ENCODE measurements at places on chromosomes 16 and 17.

DNA sequence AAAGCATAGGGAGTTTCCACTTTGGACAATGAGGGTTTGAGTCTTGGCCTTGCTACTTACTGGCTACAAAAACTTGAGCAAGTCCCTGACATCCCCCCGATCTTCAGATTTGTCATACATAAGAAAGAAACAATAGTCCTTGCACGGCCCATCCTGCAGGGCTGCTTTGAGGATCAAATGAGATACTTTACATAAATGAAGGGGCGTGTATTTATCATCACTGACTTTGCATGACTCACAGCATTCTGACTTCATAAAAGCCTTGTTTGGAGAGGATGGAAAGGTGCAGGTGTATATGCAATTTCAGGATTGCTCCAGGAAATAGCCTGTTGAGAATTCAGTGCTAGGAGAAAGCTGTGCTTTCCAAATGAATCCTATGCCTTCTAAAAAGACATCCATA lies 465.0 kb upstream of the MAF start:
- no peak for DNase-seq

- no peak for DNase-seq
These were observed 614.6 kb downstream of the MAF start for GRCh38 chr16:78985716-78986605.

DNA sequence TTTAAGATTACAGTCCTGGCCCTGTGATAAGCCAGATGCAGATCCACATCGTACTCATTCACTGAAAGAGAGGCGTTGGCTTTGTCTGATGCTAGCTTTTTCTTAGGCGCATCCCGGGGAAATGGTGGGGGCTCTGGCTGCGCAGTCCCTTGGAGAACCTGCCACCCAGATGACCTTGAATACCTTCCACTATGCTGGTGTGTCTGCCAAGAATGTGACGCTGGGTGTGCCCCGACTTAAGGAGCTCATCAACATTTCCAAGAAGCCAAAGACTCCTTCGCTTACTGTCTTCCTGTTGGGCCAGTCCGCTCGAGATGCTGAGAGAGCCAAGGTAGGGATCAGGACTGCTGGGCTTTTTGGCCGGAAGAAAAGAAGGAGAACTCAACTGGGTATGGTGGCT lies 24.0 kb downstream of the POLR2A start:
- DNase-seq: no peak

GRCh38 chr17:75130059-75130631 lies 1.4 kb downstream of the NT5C start:
- DNase-seq: no peak

GRCh38 chr16:19307587-19308241 lies 22.2 kb downstream of the CLEC19A start:
- DNase-seq: no peak

- no peak for DNase-seq
These were observed 9.0 kb upstream of the ADGRG3 start for GRCh38 chr16:57658878-57659674.

DNA sequence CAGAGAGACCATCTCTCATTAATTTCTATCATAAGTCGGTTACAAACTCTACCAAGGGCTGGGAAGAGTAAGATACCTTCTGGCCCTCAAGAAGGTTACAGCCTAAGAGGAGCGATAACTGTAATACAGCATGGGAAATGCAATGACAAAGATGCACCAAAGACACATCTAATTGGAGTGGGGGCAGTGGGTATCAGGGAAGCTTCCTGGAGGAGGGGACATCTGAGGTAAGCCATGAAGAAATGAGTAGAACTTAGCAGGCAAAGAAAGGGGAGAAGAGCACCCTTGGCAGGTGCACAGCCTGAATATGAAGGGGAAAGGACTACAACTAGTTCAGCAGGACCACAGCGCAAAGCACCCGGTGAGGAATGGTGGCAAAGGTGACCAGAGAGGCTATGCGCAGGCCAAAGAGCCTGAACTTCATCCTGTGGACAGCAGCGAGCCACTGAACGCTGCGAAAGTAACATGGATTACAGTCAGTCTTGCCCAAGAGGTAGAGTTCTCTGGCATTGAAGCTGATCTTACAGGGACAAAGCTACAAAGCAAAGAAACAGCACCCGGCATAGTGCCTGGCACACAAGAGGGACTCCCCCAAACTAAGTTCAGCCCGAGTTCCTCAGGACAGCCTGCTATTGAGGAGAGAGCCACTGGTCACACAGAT lies 2.8 kb downstream of the TBC1D10B start:
- DNase-seq: no peak

DNA sequence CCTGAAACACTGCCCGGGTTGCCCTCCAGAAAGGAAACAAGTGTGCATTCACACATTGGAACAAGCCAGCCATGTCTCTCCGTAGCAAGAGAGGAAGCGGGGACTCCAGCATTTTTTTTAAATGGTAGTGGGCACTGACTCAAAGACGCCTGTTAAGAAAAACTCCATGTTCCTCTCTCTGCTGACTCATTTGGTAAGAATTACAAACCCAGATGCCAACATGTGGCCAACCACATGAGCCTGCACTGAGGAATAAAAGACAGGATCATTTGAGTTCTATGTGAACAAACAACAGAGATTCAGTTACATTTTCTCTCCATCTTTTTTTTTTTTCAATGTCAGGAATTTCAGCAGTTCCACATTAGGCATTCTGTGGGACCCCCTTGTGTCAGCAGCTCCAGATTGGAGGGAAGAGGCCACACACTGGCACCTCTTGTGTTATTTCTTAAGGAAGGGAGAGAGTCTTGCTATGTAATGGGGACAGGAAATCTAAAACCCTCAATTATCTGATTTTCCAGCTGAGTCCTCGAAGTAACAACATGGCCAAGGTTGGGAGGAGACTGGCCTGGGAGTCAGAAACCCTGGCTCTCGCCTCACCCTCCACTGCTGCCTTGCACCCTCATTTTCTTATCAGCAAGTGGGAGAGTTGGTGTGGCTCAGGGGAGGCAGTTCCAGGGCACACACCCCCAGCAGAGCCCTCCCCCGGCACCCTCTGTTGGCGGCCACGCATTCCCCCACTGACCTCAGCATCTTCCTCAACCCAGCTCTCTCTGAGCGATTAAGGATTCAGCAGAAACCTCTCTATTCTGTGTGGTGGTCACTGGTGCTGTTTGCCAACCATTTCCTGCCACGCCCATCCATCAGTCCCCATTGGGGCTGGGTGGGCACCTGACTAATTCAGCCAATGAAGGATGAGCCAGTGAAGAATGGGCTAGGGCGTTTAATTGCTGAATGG lies 173.0 kb downstream of the FOXL1 start:
- no peak for DNase-seq

- no peak for DNase-seq
These were observed 9.0 kb downstream of the GGA2 start for GRCh38 chr16:23501291-23501690.

DNA sequence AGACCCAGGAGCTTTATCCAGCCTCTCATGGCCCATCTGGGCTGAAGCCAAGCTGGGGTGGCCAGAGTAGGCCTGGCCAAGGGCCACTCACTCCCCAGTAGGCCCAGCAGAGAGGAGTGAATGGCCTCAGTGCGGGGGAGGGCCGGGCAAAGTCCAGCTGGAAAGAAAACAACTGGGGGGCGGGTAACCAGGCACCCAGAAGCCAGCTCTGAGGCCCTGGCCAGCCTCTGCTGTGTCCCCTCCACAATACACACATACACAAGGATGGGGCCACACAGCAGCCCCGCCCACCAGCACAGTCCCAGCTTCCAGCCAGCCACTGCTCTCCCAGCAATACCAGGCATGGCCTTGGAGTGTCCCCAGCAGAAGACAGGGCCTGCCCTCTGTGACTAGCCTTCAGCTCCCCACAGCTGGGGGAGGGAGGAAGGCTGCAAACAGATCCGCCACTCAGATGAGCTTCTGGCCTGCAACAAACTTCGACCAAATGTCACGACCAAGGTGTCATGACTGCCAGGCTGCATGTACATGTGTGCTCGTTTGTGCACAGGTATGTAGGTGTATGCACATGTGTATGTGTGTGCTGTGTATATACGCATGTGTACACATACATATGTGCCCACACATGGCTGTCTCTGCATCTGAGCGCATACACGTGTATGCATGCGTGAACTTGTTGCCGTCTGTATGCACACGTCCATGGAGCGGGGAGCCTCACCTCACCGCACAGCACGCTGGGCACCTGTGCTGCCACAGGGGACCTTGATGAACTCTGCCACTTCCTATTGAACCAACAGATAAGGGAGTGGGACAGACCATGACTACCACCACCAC lies 5.0 kb downstream of the CARHSP1 start:
- no peak for DNase-seq

- no peak for DNase-seq
These were observed 23.3 kb downstream of the SLC38A7 start for GRCh38 chr16:58661199-58661830.

DNA sequence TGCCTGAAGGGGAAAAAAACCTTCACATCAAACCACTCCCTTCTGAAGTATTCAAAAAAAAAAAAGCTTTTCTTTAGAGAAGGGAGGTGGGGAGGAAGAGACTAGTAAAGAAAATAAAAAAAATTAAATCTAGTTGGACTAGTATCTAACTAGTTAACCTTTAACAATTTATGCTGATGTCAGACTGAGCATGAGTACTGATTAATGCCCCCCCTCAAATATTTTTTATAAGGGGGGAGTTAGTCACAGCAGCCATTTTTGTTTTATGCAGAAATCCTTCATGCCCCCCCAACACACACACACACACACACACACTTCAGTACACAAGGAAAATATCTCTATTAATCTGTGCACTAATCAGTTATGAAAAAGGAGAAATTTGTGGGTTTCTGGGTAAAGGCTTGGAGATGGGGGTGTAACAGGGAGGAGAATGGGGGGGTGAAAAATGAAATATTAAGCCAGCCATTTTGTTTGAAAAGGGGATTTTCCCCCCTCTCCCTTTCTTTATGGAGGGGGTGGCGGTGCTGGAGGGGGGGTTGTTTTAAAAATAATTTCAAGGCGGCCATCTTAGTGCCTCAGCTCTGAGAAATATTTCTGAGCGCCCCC lies 4.7 kb upstream of the CHD3 start:
- DNase-seq: no peak

DNA sequence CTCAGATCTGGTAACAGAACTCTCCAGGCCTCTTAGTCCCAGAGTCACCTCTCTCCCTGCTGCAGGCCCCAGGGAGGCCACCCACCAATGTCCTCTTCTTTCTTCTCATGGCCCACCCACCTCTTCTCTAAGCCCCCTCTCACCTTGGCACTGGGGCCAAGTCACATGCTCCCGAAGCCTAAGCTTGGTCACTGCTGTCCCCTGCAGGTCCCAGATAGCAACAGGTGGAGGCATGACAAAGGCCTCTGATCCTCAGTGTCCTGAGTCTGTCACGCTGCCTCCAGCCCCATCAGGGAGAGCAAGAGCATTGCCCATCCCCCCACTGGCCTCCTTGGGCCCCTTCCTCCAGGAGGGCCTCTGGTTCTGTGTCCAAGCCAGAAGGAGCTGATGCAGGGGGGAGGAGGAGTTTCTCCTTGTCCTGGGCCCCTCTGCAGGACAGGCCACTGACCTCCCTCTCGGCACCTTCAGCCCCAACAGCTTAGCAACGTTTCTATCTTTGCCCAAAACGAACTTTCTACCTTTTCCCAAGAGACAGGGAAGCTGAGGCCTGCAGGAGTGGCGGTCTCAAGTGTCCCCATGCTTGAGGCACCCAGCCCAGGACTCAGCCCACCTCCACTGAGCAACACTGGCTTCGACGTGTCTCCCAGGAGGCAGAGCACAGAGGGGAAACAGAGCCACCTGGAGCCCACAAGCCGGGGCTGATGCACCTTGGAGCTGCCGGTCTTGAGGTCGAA lies 8.6 kb downstream of the P2RX1 start:
- no peak for DNase-seq

GRCh38 chr16:49849754-49850108 lies 6.2 kb downstream of the ZNF423 start:
- DNase-seq: no peak

DNA sequence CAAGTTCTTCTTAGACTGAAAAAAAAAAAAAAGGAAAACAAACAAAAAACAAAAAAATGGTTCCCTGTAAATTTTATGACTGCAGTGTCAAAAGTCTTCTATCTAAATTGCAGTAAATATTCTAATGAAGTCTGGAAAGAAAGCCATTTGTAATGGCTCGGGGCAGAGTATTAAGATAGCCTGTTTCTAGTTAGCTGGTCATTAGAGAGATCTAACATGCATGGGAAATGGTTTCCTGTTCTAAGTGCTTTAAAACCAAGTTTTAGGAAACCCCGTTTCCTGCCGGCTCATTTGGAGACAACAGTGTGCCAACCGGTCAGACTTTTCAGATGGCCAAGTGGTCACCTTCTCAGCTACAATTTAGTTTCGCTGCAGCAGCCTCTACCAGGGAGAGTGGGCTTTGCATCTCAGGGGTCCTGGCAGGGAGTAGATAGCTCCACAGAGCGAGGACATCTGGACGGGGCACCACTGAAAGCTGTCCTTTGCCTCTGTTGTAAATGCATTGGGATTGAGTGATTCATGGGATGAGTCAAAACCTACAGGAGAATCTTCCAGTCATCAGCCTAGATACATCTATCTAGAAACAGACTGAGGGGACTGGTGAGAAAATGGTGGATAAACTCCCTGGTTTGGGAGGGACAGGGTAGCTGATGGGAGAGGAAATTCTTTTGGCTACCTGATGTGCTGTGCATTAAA lies 473.2 kb upstream of the SALL1 start:
- DNase-seq: no peak

DNA sequence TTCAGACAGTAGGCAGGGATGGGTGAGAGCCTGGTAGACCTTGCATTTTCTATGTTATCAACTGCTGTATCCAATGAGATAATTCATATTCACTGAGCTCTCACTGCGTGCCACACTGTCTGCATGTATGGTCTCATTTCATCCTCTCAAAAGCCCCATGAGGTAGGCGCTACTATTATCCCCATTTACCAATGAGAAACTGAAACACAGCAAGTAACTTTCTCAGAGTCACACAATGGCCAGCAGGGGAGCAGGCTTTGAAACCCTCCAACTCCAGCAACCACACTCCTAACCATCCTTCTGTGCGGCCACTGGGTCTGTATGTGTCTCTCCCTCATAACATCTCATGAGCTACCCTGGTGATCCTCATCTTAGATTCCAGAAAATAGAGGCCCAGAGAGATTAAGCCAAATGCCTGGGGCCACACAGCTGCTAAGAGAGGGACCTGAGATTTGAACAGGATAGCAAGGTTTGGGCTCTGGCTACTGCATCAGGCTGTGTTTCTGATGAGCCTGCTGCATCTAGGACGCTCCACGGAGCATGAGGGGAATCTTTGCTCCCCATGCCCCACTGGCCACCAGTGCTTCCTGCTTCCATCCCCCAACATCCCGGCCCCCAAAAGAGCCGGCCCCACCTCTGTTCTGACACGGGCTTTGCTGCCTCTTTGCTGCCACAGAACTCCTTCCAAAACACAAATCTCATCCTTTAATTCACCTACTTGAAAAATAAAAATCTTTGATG lies 3.2 kb downstream of the CCR7 start:
- DNase-seq: peak; percentile 52

Measured in activated T-helper 9 cell treated with anti-CD3 and anti-CD28 coated beads, Interleukin-2, amount 50 U/mL, for 16 hours (primary cell).